ENCODE measurements at places on chromosomes 2 and 18.

- peak; percentile 65 for DNase-seq
These were observed 48.4 kb upstream of the PIK3C3 start for GRCh38 chr18:41906528-41907146.

DNA sequence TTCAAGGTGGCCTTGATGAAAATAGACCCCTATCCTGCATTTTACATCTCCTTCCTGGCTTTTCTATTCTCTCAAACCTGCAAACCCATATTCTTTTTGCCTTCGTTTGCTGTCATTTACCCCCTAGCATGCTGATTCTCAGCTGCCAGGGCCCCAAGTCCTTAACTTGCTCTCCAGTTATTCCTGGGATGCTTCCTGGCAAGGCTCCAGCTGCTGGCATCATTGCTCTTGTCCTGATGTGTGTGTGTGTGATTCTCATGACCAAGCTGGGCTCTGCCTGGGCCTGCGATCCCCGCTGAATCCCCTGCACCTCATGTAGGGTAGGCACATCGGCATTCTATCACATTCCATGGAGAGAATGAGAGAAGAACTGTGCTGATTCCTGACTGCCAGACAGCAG, 11.9 kb downstream of the NPAS2 start:
- DNase-seq = no peak

- peak; percentile 13 for DNase-seq
These were observed 814 bp downstream of the FZD7 start for GRCh38 chr2:202034249-202035088.

DNA sequence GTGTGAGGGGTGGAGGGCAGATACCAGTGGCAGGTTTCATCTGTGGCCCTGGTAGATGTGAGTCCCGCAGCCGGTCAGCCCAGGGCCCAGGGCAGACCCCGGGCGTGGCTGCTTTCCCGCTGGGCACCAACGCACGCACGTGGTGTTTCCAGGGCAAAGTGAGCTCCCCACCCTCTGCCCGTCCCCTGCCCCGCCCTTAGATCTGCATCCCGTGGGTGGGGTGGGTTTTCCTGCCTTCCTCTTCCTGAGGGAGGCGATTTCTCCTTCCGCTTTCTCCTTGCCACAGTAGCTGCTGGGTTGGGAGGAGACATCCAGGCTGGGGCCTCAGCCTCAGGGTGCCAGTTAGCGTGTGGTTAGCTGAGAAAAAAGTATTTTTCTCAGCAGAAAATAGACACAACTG, 49.6 kb downstream of the ODC1 start:
- DNase-seq = no peak

- DNase-seq = no peak
These were observed 527.6 kb downstream of the SATB2 start for GRCh38 chr2:198930170-198930569.

DNA sequence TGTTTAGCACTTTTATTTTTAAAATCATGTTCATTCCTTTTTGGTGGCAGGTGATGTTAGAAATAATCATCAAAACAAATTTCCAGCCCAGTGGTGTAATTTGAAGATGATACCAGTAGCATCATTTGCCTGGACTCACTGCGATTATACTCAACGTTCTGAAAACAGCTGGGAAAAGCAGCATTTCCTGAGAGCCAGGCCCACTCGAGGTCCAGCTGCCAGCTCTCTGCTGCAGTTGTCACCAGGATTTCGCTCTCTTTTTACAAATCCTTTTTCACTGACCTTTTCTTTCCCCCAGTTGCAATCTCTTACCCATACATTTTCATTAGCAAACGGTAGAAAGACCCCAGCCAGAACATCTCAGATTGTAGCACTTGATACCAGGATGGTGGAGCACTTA, 110.6 kb upstream of the LYPD1 start:
- no peak for DNase-seq

DNA sequence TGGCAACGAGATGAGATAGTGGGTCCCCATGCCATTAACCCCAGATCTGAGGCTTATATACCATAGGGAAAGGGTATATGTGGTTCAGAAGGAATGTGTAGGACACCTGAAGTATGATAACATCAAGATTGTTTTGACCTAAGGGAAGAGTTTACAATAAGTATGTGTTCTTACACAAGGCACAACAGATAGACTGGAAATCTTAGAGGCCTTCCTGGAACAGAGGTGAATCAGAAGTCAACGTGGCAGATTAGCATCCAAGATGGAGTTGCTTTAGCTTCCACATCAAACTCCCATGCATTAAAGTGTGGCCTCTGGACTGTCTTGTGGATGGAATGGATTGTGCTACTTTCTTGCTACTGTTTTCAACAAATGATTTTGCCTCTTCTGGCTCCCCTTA, 116.6 kb upstream of the NT5C1B start:
- DNase-seq = no peak

DNA sequence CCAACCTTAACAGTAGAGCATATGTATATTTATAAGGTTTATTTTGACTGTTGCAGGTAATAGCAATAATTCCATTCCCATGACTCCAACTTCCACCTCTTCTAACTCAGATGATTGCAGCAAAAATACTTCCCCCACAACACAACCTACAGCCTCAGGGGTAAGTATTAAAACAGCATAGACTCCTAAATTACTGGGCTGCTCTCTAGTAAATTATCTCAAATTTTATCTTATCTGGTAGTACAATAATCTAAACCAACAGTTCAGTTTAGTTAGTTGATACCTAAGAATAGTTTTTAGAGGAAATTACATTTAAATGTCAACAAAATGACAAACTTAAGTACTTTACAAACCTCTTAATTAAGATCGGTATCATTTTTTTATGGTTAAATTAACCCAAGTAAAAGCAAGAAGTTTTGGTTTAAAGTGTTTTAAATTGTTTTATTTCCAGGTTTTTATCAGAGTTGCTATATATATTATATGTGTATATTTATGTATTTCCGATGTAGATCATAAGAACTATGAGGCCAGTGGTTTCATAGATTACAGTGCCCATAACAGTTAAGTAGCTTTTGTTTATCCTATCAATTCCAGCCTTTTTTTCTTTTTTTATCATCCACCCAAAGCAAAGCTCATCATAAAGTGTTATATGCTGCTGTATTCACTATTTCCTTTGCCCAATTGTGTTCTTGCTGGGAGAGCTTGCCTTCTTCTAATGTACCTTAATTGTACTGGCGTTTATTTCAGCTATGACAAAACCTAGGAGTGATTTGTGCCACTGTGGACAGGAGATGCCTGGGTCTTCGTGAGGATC, 13.7 kb downstream of the GATA6 start:
- DNase-seq = no peak

DNA sequence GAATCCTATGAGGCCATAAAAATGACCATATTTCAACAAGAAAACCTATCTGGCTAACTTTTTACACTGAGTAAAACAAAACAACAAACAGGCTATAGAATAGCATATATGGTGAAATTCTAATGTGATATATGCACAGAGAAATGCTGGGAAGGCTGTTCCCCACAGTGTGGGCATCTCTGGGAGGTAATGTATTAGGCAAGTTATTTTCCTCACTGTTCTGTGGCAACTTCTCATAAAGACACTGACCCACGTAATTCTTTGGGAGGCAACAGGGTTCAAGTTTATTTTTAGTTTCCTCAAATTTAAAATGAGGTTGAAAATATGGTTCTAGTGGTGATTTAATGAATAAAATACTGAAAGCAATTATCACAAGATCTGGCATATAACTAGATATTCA, 46.7 kb downstream of the RNU4ATAC start:
- DNase-seq = no peak

- no peak for DNase-seq
These were observed 316.0 kb upstream of the MEX3C start for GRCh38 chr18:51513517-51513916.

GRCh38 chr18:79587226-79587741, 92.3 kb upstream of the CTDP1 start:
- no peak for DNase-seq

- no peak for DNase-seq
These were observed 34.6 kb upstream of the WDR75 start for GRCh38 chr2:189406586-189407233.

DNA sequence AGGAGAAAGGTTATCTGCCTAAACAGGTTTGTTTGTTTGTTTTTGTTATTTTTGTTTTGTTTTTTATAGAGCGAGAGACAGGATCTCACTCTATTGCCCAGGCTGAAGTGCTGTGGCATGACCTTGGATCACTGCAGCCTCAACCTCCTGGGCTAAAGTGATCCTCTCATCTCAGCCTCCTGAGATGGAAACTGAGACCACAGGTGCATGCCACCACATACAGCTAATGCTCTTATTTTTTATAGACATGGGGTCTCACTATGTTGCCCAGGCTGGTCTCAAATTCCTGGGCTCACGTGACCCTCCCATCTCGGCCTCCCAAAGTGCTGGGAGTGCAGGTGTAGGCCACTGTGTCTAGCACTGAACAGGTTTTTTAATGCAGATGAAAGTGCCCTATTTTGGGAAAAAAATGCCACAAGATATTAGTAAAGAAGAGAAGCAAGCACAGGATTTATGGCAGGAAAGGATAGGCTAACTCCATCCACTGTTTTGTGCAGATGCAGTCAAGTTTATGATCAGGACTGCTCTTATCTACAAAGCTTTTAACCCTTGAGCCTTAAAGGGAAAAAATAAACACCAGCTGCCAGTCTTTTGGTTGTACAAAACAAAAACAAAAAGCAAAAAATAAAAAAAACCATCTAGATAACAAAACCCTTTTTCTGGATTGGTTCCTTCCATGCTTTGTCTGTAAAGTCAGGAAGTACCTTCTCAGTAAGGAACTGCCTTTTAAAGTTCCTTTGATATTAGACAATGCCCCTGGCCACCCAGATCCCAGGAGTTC, 29.4 kb downstream of the MAP4K3 start:
- DNase-seq = no peak
